Hair follicular keratinocyte (primary cell): ENCODE measurements at places on chromosomes 3 and 15. TPM values are rescaled to one million over a fixed set of nuclear protein-coding genes. Genes with fewer than 3 reads are reported as not detected.

The AEN gene
- total RNA-seq = 27.3 and 39.5 TPM in 2 replicates

The WDR49 gene
- not detected in 2 replicates for total RNA-seq

The GXYLT2 gene
- total RNA-seq = 3.3 and 6.0 TPM in 2 replicates

The GLDN gene
- total RNA-seq = not detected in 2 replicates

The BNC1 gene
- 98.3 and 103 TPM in 2 replicates for total RNA-seq

The DZIP1L gene
- 5.5 and 5.7 TPM in 2 replicates for total RNA-seq

The CPB1 gene
- not detected in 2 replicates for total RNA-seq

The MST1R gene
- 17.8 and 21.9 TPM in 2 replicates for total RNA-seq

The SERPINI2 gene
- total RNA-seq = not detected in 2 replicates

The ANKRD34C gene
- not detected in 2 replicates for total RNA-seq

The CPN2 gene
- total RNA-seq = not detected in 2 replicates

The SYNM gene
- 0.78 and 1.7 TPM in 2 replicates for total RNA-seq

The CLSTN2 gene
- 0.53 TPM in 1 of 2 replicates, not detected in the other for total RNA-seq

The ANKUB1 gene
- total RNA-seq = 0.04 and 0.31 TPM in 2 replicates

The AHSG gene
- 0.47 TPM in 1 of 2 replicates, not detected in the other for total RNA-seq

The KLHDC8B gene
- 20.1 and 28.8 TPM in 2 replicates for total RNA-seq

The TF gene
- total RNA-seq = 0.27 TPM in 1 of 2 replicates, not detected in the other

The TRPM7 gene
- total RNA-seq = 14.4 and 22.2 TPM in 2 replicates

The ZMYND10 gene
- 0.11 and 0.62 TPM in 2 replicates for total RNA-seq

The MNS1 gene
- 0.39 and 1.1 TPM in 2 replicates for total RNA-seq

The GOLGA8B gene
- total RNA-seq = 8.8 and 11.6 TPM in 2 replicates

The CERS3 gene
- total RNA-seq = 10.7 and 15.1 TPM in 2 replicates

The SEMA7A gene
- total RNA-seq = 7.6 and 11.9 TPM in 2 replicates

The CXCR6 gene
- not detected in 2 replicates for total RNA-seq

The CCR9 gene
- total RNA-seq = not detected in 2 replicates

The NANOGP8 gene
- not detected in 2 replicates for total RNA-seq

The GOLGA6L9 gene
- total RNA-seq = 0.78 and 3.1 TPM in 2 replicates

The CLRN1 gene
- not detected in 2 replicates for total RNA-seq

The PROK2 gene
- not detected in 2 replicates for total RNA-seq

The RLBP1 gene
- total RNA-seq = not detected in 2 replicates

The GALNT15 gene
- total RNA-seq = 0.57 TPM in 1 of 2 replicates, not detected in the other

The GJD2 gene
- not detected in 2 replicates for total RNA-seq

The CCDC71 gene
- 29.8 and 47.6 TPM in 2 replicates for total RNA-seq

The EPB42 gene
- not detected in 2 replicates for total RNA-seq

The MRAS gene
- total RNA-seq = 2.6 and 6.2 TPM in 2 replicates

The C3orf49 gene
- total RNA-seq = not detected in 2 replicates

The PLCD1 gene
- 19.9 and 52.9 TPM in 2 replicates for total RNA-seq

The ERICH6 gene
- not detected in 2 replicates for total RNA-seq

The IGF2BP2 gene
- total RNA-seq = 116 and 138 TPM in 2 replicates

The FBXL22 gene
- total RNA-seq = 0.23 and 0.30 TPM in 2 replicates

The FANCD2OS gene
- total RNA-seq = not detected in 2 replicates

The CDHR4 gene
- total RNA-seq = not detected in 2 replicates

The SUSD5 gene
- total RNA-seq = under 0.01 TPM in 1 of 2 replicates, not detected in the other

The TRAT1 gene
- total RNA-seq = not detected in 2 replicates

The LMAN1L gene
- total RNA-seq = not detected in 2 replicates
